Activated CD4-positive, alpha-beta T cell treated with anti-CD3 and anti-CD28 coated beads, Interleukin-2, amount 50 U/mL, for 48 hours (primary cell): ENCODE measurements at places on chromosomes 7 and 10.

DNA sequence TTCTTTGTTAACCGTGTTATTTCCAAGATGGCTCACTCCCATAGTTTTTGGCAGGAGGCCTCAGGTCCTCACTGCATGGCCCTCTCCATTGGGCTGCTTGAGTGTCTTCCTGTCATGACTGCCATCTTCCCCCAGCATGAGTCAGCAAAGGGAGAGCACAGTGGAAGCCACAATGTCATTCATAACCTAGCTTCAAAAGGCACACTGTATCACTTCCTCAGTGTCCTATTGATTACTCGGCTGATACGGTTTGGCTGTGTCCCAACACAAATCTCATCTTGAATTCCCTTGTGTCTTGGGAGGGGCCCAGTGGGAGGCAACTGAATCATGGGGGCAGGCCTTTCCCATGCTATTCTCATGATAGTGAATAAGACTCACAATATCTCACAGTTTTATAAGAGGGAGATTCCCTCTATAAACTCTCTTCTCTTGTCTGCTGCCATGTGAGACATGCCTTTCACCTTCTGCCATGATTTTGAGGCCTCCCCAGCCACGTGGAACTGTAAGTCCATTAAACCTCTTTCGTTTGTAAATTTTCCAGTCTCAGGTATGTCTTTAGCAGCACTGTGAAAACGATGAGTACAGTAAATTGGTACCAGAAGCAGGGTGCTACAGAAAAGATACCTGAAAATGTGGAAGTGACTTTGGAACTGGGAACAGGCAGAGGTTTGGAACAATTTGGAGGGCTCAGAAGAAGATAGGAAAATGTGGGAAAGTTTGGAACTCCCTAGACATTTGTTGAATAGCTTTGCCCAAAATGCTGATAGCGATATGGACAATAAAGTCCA is 106.5 kb downstream of the PRLHR start:
- no peak for DNase-seq

DNA sequence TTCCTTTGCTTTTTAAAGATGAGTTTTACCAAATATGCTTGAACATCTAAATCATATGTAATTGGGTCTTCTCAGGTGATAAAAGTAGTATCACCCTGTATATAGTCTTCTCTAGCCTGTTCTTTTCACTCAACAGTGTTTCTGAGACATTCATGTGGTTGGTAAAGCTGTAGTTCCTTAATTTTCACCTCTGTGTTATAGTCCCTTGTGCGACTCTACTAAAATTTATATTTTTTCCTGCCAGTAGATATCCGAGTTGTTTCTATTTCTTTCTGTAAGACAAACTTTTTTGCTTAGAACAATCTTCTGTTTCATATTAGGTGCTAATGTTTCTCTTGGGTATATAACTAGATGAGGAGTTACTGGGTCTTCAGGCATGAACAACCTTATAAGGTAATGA is 35.6 kb downstream of the SYPL1 start:
- DNase-seq, result no peak

DNA sequence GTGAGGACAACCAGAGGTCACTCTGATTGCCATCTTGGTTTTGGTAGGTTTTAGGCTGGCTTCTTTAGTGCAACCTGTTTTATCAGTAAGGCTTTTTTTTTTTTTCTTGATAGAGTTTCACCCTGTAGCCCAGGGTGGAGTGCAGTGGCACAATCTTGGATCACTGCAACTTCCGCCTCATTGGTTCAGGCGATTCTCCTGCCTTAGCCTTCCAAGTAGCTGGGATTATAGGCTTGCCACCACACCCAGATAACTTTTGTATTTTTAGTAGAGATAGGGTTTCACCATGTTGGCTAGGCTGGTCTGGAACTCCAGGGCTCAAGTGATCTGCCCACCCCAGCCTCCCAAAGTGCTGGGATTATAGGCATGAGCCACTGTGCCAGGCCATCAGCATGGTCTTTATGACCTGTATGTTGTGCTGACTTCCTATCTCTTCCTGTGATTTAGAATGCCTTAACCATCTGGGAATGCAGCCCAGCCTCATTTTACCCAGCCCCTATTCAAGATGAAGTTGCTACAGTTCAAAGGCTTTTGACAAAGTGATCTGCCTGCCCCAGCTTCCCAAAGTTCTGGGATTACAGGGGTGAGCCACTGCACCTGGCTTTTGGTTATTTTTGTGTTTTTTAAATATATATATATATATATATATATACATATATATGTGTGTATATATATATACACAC is 7.0 kb upstream of the ZNF425 start:
- DNase-seq, result no peak

- DNase-seq, result no peak
Observed at GRCh38 chr10:132500781-132501415, 36.7 kb upstream of the INPP5A start.

GRCh38 chr10:78600740-78601139 is 468.0 kb upstream of the ZMIZ1 start:
- DNase-seq, result no peak

DNA sequence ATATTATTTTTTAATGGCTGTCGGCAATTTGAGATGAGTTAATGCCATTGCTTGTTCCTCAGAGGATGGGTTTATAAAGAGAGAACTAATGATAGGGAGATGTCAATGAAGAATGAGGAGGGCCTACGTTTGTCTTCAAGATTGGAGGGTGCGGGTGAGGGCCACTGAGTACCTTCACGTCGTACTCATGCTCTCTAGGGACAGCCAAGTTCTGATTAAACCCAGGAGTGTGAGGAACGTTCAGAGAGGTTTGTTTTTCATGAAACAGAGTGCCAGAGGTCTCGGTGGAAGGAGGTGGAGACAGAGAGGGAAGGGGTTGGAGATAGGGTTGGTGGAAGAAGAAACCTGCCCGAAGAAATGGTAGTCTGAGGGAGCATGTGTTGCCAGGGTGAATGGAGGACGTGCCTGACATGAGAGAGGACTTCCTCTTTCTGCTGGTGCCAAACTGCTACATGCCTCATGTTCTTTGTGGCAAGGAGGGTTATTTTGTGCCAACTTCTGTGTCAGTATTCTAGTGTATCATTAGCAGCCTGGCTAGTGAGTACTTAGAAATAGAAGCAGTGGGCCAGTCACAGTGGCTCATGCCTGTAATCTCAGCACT is 8.9 kb downstream of the DHTKD1 start:
- no peak for DNase-seq

- no peak for DNase-seq
Observed at GRCh38 chr7:104908636-104909035, 105.4 kb upstream of the KMT2E start.

GRCh38 chr10:58372607-58373441 is 12.4 kb upstream of the TFAM start:
- DNase-seq, result no peak

DNA sequence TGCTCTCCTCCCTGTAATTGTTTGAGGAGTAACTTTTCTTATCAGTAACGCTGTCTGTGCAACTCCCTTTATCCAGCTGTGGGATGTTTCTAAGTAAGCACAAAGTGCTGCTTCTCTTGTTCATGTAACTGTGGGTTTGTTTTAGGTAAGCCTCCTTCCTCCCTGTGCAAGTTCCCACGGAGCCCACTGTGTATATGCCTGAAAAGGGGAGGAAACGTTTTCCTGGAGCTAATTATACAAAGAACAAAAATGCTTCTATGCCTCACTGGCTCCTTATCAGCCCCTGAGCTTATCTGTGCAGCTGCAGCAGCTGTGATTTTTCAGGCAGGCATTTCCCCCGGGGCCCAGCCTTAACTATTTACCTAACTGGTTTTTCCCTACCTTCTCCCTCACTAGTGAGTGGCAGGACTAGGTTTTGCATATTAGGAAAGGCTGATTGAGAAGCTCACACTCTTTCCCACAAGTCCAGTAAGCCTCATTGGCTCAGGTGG is 593.4 kb upstream of the GHITM start:
- DNase-seq, result no peak

GRCh38 chr10:87619705-87620104 is 40.0 kb upstream of the PAPSS2 start:
- DNase-seq, result no peak

GRCh38 chr10:55063811-55064210 is 262.8 kb upstream of the PCDH15 start:
- no peak for DNase-seq

- no peak for DNase-seq
Observed at GRCh38 chr10:31975157-31975765, 46.6 kb upstream of the ARHGAP12 start.

- no peak for DNase-seq
Observed at GRCh38 chr10:78260141-78260540, 226.5 kb downstream of the RPS24 start.

DNA sequence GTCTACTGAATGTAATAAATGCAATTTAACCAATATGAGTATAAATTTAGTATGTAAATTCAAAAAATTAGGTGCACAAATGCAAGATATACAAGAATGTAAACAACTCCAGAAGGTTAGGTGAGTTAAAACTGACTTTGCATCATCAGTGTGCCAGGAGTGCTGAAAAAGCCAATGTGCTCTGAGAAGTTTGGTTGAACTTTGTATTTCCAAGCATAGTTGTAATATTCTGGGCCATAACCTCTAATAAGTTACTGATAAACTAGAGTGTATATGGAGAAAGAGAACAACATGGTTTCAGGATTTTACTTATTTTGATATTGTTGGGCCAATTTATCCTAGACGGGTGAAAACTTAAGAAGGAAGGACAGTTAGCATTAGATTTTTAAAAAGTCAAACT is 876.9 kb upstream of the GHITM start:
- no peak for DNase-seq
